Skeletal muscle tissue (tissue), 5 donors: ENCODE measurements at places on chromosomes 12 and 14. TPM values are rescaled to one million over a fixed set of nuclear protein-coding genes. Genes with fewer than 3 reads are reported as not detected.

Gene KLRC3
- total RNA-seq = not detected

Gene IKZF4
- 1.6 TPM for total RNA-seq

Gene TC2N
- total RNA-seq = 5.7 TPM

Gene APEX1
- total RNA-seq = 64.2 TPM

Gene KIF26A
- total RNA-seq = 6.3 TPM

Gene LRTM2
- total RNA-seq = not detected

Gene MYO1H
- not detected for total RNA-seq

Gene CLEC1A
- 1.0 TPM for total RNA-seq

Gene DAAM1
- 36.5 TPM for total RNA-seq

Gene GRIN2B
- under 0.01 TPM for total RNA-seq

Gene TAS2R31
- 8.9 TPM for total RNA-seq

Gene BEGAIN
- 1.0 TPM for total RNA-seq

Gene PLEK2
- 3.7 TPM for total RNA-seq

Gene AJUBA
- 77.8 TPM for total RNA-seq

Gene ERGIC2
- total RNA-seq = 19.8 TPM

Gene BCAT1
- 33.4 TPM for total RNA-seq

Gene NOVA1
- total RNA-seq = 12.5 TPM

Gene PRB2
- not detected for total RNA-seq

Gene ART4
- not detected for total RNA-seq

Gene CCDC196
- not detected for total RNA-seq

Gene HRK
- total RNA-seq = 0.52 TPM

Gene RALGAPA1
- 83.5 TPM for total RNA-seq

Gene NTF3
- 2.6 TPM for total RNA-seq

Gene SNRPF
- 17.2 TPM for total RNA-seq

Gene TMEM229B
- 0.52 TPM for total RNA-seq

Gene KLRK1
- total RNA-seq = 0.52 TPM

Gene MSRB3
- 34.4 TPM for total RNA-seq

Gene CRIP1
- 5.2 TPM for total RNA-seq

Gene GALNT8
- 5.2 TPM for total RNA-seq

Gene JPH4
- total RNA-seq = 1.0 TPM

Gene POTEG
- total RNA-seq = not detected

Gene TAS2R42
- total RNA-seq = not detected

Gene TEX52
- total RNA-seq = not detected

Gene IAPP
- total RNA-seq = not detected

Gene TGM1
- total RNA-seq = 0.52 TPM

Gene FLVCR2
- total RNA-seq = 7.3 TPM

Gene TCTN1
- 14.1 TPM for total RNA-seq

Gene MIP
- not detected for total RNA-seq

Gene GOLGA3
- 41.8 TPM for total RNA-seq

Gene KIF21A
- total RNA-seq = 6.3 TPM

Gene PLCZ1
- not detected for total RNA-seq
